ENCODE measurements at places on chromosomes 2 and 18.
A peak's percentile ranks its signal among the peaks of the same experiment; 100 is the strongest.

DNA sequence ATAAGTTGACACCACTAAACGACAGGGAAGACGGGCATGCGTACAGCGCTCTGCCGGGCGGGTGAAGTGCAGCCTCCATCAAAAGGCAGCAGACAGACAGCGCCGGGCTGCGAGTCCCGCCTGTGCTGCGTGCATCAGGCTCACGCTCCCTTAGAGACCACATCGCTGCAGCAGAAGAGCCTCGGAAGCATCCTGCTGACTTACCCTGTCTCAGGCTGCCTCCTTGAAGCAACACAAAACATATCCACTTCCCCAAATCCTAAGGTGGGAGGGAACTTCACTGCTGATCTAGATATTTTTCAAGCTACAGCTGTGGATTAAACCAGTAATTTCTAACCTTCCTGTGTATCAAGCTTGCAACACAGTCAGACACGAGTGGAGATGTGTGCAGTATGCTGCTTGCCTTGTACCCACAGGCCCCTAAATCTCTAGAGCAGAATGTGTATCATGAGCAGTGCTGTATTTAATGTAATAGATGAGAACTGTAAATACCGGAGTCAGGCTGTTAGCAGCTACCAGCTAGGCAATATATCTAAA is 6.4 kb downstream of the MYT1L start:
- no peak for DNase-seq
- H3K27ac ChIP-seq: no peak overlapping the region
- H3K4me3 ChIP-seq: no peak overlapping the region
- H3K4me1 ChIP-seq: no peaks in the 10 kb centered on the region
- no peaks in the 10 kb centered on the region for H3K27me3 ChIP-seq
- no peaks in the 10 kb centered on the region for H3K36me3 ChIP-seq

DNA sequence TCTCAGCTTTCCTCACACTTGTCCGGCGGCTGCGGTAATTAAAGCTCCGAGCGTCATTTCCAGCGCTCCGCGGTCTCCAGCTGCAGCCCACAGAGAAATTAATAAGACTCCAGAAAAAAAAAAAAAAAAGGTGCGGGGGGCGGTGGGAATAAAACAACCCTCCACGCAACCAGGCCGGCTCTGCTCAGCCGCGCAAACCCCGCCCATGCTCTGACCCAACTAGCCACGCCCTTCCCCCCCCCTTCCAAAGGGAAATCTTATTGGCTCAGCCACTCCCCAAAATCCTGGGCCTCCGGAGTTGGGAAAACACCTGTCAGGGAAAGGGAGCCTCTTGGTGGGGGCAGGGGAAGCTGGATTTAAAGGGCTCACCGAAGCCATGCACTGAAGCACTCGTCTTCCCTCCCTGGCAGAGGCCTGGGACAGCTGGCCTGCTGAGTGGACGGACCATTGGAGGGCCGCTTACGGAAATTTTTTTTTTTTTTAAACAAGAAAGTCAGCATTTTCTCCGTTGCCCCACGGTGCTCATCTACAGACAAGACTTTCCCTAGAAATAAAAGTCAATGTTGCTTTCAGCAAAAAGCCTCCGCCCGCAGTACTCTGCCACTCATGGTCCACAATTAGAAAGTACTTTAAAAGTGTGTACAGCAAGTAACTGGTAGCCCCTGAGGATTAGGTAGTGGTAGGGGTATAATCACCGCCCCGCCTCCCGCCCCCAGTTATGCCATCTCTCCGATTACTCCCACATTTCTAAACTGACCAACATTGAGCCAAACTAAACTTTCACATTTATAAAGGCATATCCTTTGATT is 674 bp upstream of the ERBB4 start:
- peaks cover 50% of the 10 kb centered on the region for H3K27me3 ChIP-seq
- no peak for DNase-seq
- H3K27ac ChIP-seq: no peak overlapping the region
- H3K36me3 ChIP-seq: no peaks in the 10 kb centered on the region

DNA sequence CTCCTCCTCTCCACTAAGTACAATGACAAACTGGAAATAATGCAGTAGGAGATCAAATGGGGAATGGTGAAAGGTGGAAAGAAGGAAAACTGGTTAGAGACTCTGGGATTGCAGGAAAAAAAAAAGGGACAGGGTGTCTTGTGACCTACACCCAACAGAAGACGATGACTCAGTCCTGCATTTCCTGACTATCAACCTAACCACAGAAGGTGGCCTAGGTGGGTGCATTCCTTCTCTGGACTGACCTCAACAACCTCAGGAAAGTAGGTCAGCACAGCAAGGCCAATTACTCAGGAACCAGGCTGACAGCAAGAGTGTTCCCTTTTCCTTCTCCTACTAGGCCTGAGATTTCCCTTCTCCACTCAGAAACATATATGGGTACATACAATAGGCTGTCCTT is 1386.4 kb upstream of the ZEB2 start:
- H3K27me3 ChIP-seq: no peaks in the 10 kb centered on the region
- no peak for DNase-seq
- no peak overlapping the region for H3K27ac ChIP-seq
- no peak overlapping the region for H3K4me3 ChIP-seq
- no peaks in the 10 kb centered on the region for H3K4me1 ChIP-seq
- H3K36me3 ChIP-seq: no peaks in the 10 kb centered on the region

- no peak overlapping the region for H3K4me3 ChIP-seq
- peaks cover 1% of the 10 kb centered on the region for H3K27me3 ChIP-seq
- DNase-seq: no peak
- no peaks in the 10 kb centered on the region for H3K36me3 ChIP-seq
- no peak overlapping the region for H3K27ac ChIP-seq
- peaks cover 5% of the 10 kb centered on the region for H3K4me1 ChIP-seq
Observed at GRCh38 chr2:217382794-217383193, 522.9 kb upstream of the TNP1 start.

DNA sequence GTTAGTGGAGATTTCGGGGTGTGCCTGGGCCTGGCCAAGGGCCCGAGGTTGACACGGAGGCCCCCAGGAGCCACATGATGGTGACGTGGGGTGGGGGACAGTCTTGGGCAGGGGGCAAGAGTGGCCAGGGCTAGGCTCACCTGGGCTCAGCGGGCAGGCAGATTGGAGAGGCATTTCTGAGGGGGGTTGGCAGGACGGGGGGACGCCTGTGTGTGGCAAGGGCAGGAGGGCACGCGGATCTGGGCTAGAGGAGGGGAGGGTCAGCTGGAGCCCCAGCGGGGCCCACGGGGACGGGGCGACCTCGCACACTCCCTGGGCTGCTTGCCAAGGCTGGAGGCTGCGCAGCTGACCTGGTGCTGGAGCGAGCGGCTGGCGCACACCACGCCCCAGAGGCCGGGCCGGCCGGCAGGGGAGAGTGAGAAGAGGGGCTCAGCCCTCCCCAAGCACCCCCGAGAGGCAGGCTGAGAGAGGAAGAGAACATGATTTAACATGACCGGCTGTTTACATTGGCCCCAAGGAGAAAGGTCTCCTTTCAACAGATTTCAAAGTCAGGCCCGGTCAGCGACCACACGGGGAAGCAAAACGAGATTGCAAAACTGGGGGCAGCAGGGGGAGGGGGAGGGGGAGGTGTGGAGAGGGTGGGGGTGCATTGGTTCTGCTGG is 38.0 kb upstream of the SNED1 start:
- DNase-seq: no peak
- no peaks in the 10 kb centered on the region for H3K36me3 ChIP-seq
- H3K4me3 ChIP-seq: no peak overlapping the region
- no peaks in the 10 kb centered on the region for H3K27me3 ChIP-seq
- no peaks in the 10 kb centered on the region for H3K4me1 ChIP-seq

- H3K4me3 ChIP-seq: no peak overlapping the region
- peaks cover 63% of the 10 kb centered on the region for H3K27me3 ChIP-seq
- peaks cover 1% of the 10 kb centered on the region for H3K36me3 ChIP-seq
- H3K4me1 ChIP-seq: peaks cover 33% of the 10 kb centered on the region
- no peak overlapping the region for H3K27ac ChIP-seq
- DNase-seq: no peak
Observed at GRCh38 chr2:172108587-172108930, 5.9 kb upstream of the DLX2 start.

DNA sequence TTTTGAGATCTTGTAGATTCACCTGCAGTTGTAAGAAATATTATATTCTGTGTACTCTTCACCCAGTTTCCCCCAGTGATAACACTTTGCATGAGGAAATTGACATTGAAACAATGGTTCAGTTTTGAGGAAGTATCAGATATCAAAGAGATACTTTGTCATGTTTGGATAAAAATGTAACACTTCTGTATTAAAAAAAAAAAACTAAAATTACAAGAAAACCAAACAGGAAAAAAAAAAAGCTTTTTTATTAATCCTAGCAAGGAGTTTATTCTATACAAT is 204.0 kb downstream of the ARL4C start:
- H3K4me1 ChIP-seq: peaks cover 94% of the 10 kb centered on the region
- DNase-seq: no peak
- no peaks in the 10 kb centered on the region for H3K36me3 ChIP-seq
- no peaks in the 10 kb centered on the region for H3K27me3 ChIP-seq
- peak overlapping the region; percentile 66 for H3K4me3 ChIP-seq

GRCh38 chr18:9989481-9989880 is 75.7 kb downstream of the VAPA start:
- H3K4me3 ChIP-seq: no peak overlapping the region
- peaks cover 12% of the 10 kb centered on the region for H3K27me3 ChIP-seq
- H3K27ac ChIP-seq: no peak overlapping the region
- no peaks in the 10 kb centered on the region for H3K4me1 ChIP-seq
- no peak for DNase-seq

- DNase-seq: no peak
- H3K27ac ChIP-seq: no peak overlapping the region
- H3K4me3 ChIP-seq: no peak overlapping the region
- H3K36me3 ChIP-seq: peaks cover 2% of the 10 kb centered on the region
- peaks cover 8% of the 10 kb centered on the region for H3K4me1 ChIP-seq
- peaks cover 16% of the 10 kb centered on the region for H3K27me3 ChIP-seq
Observed at GRCh38 chr2:20676353-20677215, 9.6 kb downstream of the GDF7 start.

DNA sequence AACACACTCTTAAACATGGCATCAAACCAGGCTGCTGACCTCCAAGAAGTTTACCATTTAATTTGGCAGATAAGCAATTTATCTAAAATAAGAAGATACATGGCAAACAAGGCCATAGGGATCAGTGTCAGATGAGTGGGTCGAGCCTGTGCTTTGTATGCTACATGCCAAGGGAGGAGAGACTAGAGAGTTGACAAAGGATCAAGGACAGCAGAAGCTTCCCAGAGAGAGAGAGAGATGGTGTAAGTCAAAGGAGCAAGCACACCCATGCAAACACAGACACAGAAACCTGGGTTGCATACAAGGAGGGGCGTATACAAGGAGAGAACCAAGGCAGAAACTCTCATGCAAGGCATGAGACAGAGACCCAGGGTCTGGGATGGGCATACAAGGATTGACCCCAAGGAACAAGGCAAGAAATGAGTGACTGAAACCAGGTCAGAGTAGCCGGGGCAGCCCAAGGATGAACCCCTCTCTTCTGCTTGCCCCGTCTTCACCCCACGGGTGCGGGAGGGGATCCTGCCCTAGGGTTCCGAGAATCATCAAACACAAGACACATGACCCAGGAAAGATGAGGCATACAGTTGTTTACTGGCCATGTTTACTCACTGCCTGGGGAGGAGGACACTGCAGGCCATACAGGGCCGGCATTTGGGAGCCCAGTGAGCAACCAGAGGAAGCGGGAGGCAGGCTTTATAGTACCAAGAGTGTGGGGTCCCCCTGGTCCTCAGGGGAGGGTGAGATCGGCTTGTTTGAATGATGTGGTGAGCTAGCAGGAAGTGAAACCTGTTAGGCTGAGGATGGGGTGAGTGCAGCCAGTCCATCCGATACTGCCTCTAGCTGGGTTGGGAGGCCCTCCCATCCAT is 529.2 kb upstream of the ID2 start:
- H3K4me3 ChIP-seq: no peak overlapping the region
- DNase-seq: no peak
- no peaks in the 10 kb centered on the region for H3K27me3 ChIP-seq
- H3K27ac ChIP-seq: no peak overlapping the region

- H3K27me3 ChIP-seq: no peaks in the 10 kb centered on the region
- no peak overlapping the region for H3K27ac ChIP-seq
- H3K4me1 ChIP-seq: no peaks in the 10 kb centered on the region
- no peaks in the 10 kb centered on the region for H3K36me3 ChIP-seq
- no peak for DNase-seq
- no peak overlapping the region for H3K4me3 ChIP-seq
Observed at GRCh38 chr2:191857259-191857805, 10.4 kb upstream of the CAVIN2 start.

DNA sequence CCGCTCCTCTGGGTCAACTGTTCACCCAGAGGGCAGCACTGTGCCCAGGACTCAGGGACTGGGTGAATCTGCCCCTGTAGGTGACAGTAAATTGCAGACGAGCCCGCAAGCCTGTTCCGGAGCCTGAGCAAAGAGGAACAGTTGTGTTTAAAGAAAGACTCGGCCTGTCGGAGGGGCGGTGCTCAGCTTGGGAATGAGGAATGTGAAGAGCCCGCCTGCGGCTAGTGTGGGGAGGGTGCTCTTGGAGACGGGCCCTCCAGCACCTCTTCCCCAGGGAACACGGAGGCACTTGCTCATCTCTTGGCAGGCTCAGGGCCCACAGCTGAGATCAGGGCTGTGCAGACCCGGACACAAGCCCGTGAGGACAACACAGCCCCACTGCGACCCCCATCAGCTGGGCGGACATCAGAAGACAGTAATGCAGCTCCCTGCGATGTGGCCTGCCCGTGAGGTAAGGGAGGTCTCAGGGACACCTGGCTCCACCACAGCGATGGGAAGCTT is 299.0 kb downstream of the NDUFA10 start:
- no peaks in the 10 kb centered on the region for H3K27me3 ChIP-seq
- no peaks in the 10 kb centered on the region for H3K36me3 ChIP-seq
- H3K4me1 ChIP-seq: no peaks in the 10 kb centered on the region
- H3K27ac ChIP-seq: no peak overlapping the region

DNA sequence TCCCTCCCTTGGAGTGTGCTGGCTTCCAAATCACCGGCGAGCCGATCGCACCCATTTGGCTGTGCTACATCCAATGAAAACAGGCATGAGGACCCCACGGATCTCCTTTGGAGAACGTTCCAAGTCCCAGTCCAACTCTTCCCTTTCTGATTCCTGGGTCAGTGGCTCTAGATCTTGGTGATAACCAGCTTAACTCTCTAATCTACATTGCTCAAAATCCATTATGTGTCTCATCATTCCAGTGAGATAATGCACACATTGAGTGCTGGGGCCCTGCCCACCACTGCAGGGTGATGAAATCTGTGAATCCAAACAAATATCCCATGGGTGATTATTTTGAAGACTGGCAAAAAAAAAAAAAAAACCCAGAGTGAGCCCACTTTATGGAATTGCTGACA is 232.7 kb upstream of the COPS8 start:
- H3K4me1 ChIP-seq: no peaks in the 10 kb centered on the region
- H3K27me3 ChIP-seq: no peaks in the 10 kb centered on the region
- H3K27ac ChIP-seq: no peak overlapping the region
- no peaks in the 10 kb centered on the region for H3K36me3 ChIP-seq
- H3K4me3 ChIP-seq: no peak overlapping the region

- peaks cover 2% of the 10 kb centered on the region for H3K27me3 ChIP-seq
- no peak for DNase-seq
- H3K27ac ChIP-seq: no peak overlapping the region
- peaks cover 24% of the 10 kb centered on the region for H3K4me1 ChIP-seq
Observed at GRCh38 chr18:21604671-21605070, 4.2 kb upstream of the ESCO1 start.

- no peak overlapping the region for H3K27ac ChIP-seq
- no peak overlapping the region for H3K4me3 ChIP-seq
- H3K36me3 ChIP-seq: no peaks in the 10 kb centered on the region
- peaks cover 1% of the 10 kb centered on the region for H3K4me1 ChIP-seq
Observed at GRCh38 chr2:119645173-119645855, 33.7 kb upstream of the TMEM177 start.

GRCh38 chr18:36015629-36016028 is 43.1 kb downstream of the RMP24 start:
- peaks cover 6% of the 10 kb centered on the region for H3K4me1 ChIP-seq
- H3K4me3 ChIP-seq: no peak overlapping the region
- H3K27me3 ChIP-seq: no peaks in the 10 kb centered on the region
- no peak overlapping the region for H3K27ac ChIP-seq
- no peaks in the 10 kb centered on the region for H3K36me3 ChIP-seq
- no peak for DNase-seq

Data from activated naive CD8-positive, alpha-beta T cell treated with anti-CD3 and anti-CD28 coated beads, Interleukin-2, amount 50 U/mL, for 24 hours (primary cell).